Endothelial cell (in vitro differentiated cells): ENCODE measurements at places on chromosomes 3 and 15.

- peaks cover 5% of the 10 kb centered on the region for H3K27me3 ChIP-seq
- no peak overlapping the region for H3K27ac ChIP-seq
- H3K4me3 ChIP-seq = no peak overlapping the region
- DNase-seq = no peak
Observed at GRCh38 chr3:141060327-141060726, 9.2 kb downstream of the SPSB4 start.

DNA sequence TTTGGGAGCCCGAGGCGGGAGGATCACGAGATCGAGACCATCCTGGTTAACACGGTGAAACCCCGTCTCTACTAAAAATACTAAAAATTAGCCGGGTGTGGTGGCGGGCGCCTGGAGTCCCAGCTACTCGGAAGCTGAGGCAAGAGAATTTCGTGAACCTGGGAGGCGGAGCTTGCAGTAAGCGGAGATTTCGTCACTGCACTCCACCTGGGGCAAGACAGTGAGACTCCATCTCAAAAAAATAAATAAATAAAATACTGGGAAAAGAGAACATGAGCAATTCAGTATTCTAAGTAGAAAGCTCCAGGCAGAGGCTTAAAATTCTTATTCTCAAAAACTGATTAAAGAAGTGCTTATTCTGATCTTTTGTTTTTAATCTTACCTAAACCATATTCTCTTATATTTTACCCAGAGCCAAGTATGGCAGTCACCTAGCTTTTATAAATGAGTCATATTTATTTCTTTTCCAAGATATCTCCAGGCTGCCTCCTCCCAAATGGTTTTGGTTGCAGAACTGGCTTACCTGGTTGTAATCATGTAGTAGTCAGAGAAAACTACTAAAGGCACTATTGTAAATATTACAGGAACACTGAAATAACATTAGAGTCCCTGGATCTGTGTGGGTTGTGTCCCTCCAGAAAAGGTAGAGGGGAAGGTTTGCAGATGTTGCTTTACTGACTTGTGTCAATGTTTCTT, 45.8 kb upstream of the DYNC1LI1 start:
- H3K27me3 ChIP-seq = no peaks in the 10 kb centered on the region
- no peak for DNase-seq
- H3K36me3 ChIP-seq = peaks cover 18% of the 10 kb centered on the region
- no peak overlapping the region for H3K4me3 ChIP-seq
- H3K4me1 ChIP-seq = peaks cover 41% of the 10 kb centered on the region

- no peaks in the 10 kb centered on the region for H3K27me3 ChIP-seq
- peaks cover 7% of the 10 kb centered on the region for H3K4me1 ChIP-seq
- no peaks in the 10 kb centered on the region for H3K36me3 ChIP-seq
- no peak overlapping the region for H3K4me3 ChIP-seq
- DNase-seq = no peak
Observed at GRCh38 chr3:90018779-90019178, 911.4 kb downstream of the EPHA3 start.

DNA sequence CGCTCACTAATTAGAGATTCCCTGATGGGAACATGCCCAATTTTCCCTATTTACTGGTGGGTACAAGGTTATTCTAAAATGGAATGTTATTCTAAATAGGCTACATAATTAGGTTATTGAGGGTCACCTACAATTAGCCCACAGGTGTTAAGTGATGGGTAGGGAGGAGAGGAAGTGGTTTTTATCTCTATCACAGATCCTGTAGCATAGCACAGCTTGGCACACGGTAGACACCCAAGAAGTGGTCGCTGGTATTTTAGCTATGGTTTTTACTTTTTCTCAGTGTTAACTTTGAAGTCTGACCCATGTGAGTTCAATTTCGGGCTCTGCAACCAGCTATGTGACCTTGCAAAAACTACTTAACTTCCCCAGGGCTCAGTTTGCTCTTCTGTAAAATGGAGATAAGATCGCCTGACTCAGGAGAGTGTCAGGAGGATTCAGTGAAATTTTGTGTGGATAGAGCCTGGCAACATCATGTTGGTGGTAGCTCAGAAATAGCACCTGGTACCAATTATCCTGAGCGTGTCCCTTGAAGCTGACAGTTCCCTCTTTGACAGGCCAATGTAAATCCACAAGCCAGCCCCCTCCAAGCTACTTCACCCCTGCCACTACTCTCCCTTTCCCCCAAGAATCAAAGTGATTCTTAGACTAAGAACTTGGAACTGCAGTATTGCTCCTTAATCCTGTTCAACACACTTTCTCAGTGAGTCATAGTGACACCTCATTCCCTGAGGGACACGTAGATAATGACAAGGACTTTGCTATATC, 8.7 kb upstream of the LMCD1 start:
- H3K4me1 ChIP-seq = peaks cover 3% of the 10 kb centered on the region
- H3K27me3 ChIP-seq = no peaks in the 10 kb centered on the region
- H3K4me3 ChIP-seq = no peak overlapping the region
- H3K27ac ChIP-seq = no peak overlapping the region
- no peaks in the 10 kb centered on the region for H3K36me3 ChIP-seq

DNA sequence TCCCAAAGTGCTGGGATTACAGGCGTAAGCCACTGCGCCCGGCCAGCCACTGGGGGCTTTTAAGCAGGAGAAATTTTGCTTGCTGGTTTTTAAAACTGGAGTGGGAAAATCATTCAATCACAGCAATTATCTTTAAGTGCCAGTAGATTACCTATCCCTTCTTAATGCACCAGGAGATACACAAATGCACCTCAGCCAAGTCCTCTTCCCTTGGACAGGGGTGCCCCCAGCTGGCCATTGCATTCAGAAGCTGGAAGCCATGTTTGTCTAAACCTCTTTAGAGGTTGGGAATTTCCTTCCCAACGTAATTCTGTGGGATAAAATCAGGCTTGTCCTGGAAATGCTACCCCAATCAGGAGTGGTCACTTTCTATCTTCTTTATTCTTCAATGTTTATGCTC, 26.6 kb downstream of the MIX23 start:
- H3K4me3 ChIP-seq = no peak overlapping the region
- peak; percentile 48 for DNase-seq
- H3K36me3 ChIP-seq = no peaks in the 10 kb centered on the region
- no peak overlapping the region for H3K27ac ChIP-seq
- no peaks in the 10 kb centered on the region for H3K27me3 ChIP-seq

DNA sequence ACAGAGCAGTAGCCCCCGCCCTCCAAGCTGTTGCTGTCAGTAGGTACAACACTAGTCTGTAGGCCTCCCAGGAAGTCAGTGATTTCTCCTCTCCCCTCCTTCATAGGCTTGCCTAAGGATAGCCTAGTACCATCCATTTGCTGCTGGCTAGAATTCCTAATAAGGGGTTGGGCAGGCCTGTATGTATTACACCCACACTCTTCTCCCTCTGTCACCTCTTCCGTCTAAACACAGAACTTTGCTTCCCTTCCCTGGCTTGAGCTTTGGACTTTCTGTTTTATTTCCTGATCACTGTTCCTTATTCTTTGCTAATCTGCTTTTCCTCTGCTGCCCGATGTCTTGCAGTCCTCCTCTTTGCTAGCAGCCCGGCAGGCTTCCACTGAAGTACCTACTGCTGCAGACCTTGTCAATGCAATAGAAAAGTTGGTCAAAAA, 93.4 kb upstream of the UMPS start:
- no peak overlapping the region for H3K4me3 ChIP-seq
- peaks cover 5% of the 10 kb centered on the region for H3K27me3 ChIP-seq
- no peak for DNase-seq
- peaks cover 37% of the 10 kb centered on the region for H3K36me3 ChIP-seq
- peaks cover 28% of the 10 kb centered on the region for H3K4me1 ChIP-seq
- H3K27ac ChIP-seq = peak overlapping the region; percentile 6

GRCh38 chr3:87121856-87122255, 105.3 kb upstream of the CHMP2B start:
- H3K36me3 ChIP-seq = no peaks in the 10 kb centered on the region
- H3K27ac ChIP-seq = no peak overlapping the region
- no peaks in the 10 kb centered on the region for H3K27me3 ChIP-seq
- DNase-seq = no peak
- H3K4me1 ChIP-seq = peaks cover 3% of the 10 kb centered on the region

GRCh38 chr3:48436477-48436787, 3.5 kb downstream of the CCDC51 start:
- no peak for DNase-seq
- no peak overlapping the region for H3K27ac ChIP-seq
- H3K4me3 ChIP-seq = no peak overlapping the region
- peaks cover 10% of the 10 kb centered on the region for H3K36me3 ChIP-seq
- H3K27me3 ChIP-seq = peaks cover 22% of the 10 kb centered on the region
- H3K4me1 ChIP-seq = peaks cover 12% of the 10 kb centered on the region

DNA sequence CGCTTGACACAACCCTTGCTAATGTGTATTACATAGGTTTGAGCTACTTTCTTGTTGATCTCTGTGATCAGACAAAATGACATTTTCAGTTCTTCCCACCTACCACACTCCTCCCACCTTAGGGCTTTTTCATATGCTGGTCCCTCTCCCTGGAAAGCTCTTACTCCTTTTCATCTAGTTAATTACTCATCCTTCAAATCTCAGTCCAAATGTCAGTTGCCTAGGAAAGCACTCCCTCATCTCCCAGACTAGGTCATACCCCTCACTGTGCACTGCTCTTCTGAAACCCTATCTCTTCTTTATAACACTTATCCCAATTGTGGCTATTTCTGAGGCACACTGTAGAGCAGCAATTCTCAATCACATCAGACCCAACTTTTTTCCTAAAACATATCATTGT, 7.3 kb downstream of the ZNF106 start:
- DNase-seq = no peak
- peaks cover 6% of the 10 kb centered on the region for H3K36me3 ChIP-seq
- H3K4me1 ChIP-seq = peaks cover 5% of the 10 kb centered on the region
- H3K4me3 ChIP-seq = no peak overlapping the region

GRCh38 chr3:1998739-1999138, 99.9 kb upstream of the CNTN4 start:
- no peaks in the 10 kb centered on the region for H3K27me3 ChIP-seq
- no peaks in the 10 kb centered on the region for H3K4me1 ChIP-seq
- DNase-seq = no peak

GRCh38 chr3:68136411-68136810, 482.0 kb upstream of the SUCLG2 start:
- H3K36me3 ChIP-seq = no peaks in the 10 kb centered on the region
- H3K27ac ChIP-seq = no peak overlapping the region
- H3K27me3 ChIP-seq = peaks cover 2% of the 10 kb centered on the region
- DNase-seq = no peak
- no peak overlapping the region for H3K4me3 ChIP-seq

- H3K27ac ChIP-seq = no peak overlapping the region
- H3K4me3 ChIP-seq = no peak overlapping the region
- peaks cover 9% of the 10 kb centered on the region for H3K4me1 ChIP-seq
- no peaks in the 10 kb centered on the region for H3K36me3 ChIP-seq
Observed at GRCh38 chr15:93253681-93254080, 164.7 kb upstream of the RGMA start.

- no peak overlapping the region for H3K4me3 ChIP-seq
- H3K27ac ChIP-seq = no peak overlapping the region
Observed at GRCh38 chr15:99959326-99959725, 226.1 kb upstream of the LYSMD4 start.

DNA sequence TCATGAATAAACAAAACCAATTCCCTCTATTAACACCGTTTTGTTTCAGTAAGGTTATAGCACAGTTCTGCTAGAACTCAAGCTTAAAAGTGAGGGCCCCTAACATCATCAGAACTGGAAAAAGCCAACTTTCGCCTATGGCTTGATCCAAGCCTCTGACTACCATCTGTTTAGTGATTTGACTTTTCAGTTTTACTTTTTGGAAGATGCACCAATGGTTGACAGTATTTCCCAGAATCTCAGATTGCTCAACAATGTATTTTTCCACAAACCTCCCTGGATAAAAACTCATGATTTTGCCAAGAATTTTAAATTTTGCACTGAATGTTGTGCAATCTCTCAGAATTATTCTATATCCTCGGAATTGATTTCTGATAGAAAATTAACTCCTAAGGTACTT, 190.7 kb downstream of the LSAMP start:
- H3K27me3 ChIP-seq = no peaks in the 10 kb centered on the region
- H3K4me3 ChIP-seq = no peak overlapping the region

DNA sequence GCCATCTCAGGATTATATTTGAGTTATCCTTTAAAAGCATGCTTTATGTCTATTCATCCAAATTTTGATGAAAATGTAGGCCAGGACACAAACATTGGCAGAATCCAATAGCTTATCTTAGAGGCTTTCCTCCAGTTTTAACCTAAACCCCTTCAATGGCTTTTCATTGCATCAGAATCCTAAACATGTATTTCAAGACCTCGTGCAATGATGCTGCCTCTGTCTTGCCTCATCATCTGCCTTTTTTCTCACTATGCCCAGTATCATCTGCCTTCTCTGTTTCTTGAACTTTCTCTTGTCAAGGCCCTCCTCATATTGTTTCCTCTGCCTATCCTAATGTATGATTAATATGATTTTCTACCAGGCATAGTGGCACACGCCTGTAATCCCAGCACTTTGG, 76.1 kb upstream of the MAP4 start:
- H3K4me1 ChIP-seq = peaks cover 18% of the 10 kb centered on the region
- no peak overlapping the region for H3K4me3 ChIP-seq
- DNase-seq = no peak
- H3K36me3 ChIP-seq = no peaks in the 10 kb centered on the region

DNA sequence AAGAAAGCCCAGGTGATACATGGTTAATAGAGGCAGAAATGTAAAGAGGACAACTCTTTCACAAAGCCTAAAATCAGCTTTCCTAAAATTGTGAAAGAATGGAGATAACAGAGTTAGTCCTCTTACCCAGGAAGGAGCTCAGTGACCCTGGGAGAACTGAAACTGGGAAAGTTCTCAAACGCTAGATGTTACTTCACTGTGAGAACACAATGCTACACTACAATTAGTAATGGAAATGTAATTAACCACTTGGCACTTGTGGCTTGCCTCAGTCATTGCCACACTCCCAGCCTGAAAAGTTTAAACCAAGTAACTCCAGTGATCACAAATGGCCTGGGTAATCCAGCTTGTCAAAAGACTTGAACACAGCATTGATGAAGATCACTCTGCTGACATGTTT, 102.7 kb upstream of the FGF7 start:
- H3K4me1 ChIP-seq = peaks cover 14% of the 10 kb centered on the region
- DNase-seq = no peak
- peaks cover 2% of the 10 kb centered on the region for H3K27me3 ChIP-seq
- H3K27ac ChIP-seq = no peak overlapping the region
- no peak overlapping the region for H3K4me3 ChIP-seq
- peaks cover 29% of the 10 kb centered on the region for H3K36me3 ChIP-seq

DNA sequence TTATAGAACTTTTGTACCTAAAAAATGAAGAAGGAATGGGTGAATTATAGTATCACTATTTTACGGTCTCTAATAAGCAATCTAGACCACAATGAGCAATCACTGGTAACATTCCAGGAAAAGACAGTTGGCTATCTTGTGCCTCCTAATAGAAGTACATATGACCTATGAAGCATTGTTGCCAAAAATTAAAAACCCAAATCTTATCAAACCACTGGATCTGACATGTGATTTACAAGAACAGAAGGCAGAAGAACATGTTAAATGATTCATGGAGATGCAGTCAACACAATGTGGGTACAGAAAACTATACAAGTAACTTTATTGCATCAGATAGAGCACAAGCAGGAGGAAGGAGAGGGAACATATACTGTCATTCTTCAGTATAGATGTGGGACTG, 14.5 kb upstream of the HYKK start:
- no peak overlapping the region for H3K4me3 ChIP-seq
- no peak overlapping the region for H3K27ac ChIP-seq
- peaks cover 18% of the 10 kb centered on the region for H3K36me3 ChIP-seq
- DNase-seq = no peak
- no peaks in the 10 kb centered on the region for H3K27me3 ChIP-seq
- no peaks in the 10 kb centered on the region for H3K4me1 ChIP-seq
